ENCODE measurements at places on chromosomes 4 and X. TPM values are rescaled to one million over a fixed set of nuclear protein-coding genes. Genes with fewer than 3 reads are reported as not detected.

- no peak overlapping the region for H3K27ac ChIP-seq
- no peaks in the 10 kb centered on the region for H3K36me3 ChIP-seq
- no peaks in the 10 kb centered on the region for H3K27me3 ChIP-seq
- H3K4me3 ChIP-seq = no peak overlapping the region
- H3K4me1 ChIP-seq = no peaks in the 10 kb centered on the region
Observed at GRCh38 chr4:105944540-105944939, 49.3 kb downstream of the NPNT start.

GRCh38 chrX:96449896-96450295, 234.7 kb upstream of the DIAPH2 start:
- H3K27me3 ChIP-seq = no peaks in the 10 kb centered on the region
- no peak overlapping the region for H3K4me3 ChIP-seq
- no peaks in the 10 kb centered on the region for H3K36me3 ChIP-seq

GRCh38 chrX:47723689-47724088, 64.7 kb upstream of the UXT start:
- no peaks in the 10 kb centered on the region for H3K36me3 ChIP-seq
- H3K27me3 ChIP-seq = no peaks in the 10 kb centered on the region
- peak; percentile 0 for DNase-seq
- H3K27ac ChIP-seq = no peak overlapping the region
- no peak overlapping the region for H3K4me3 ChIP-seq

DNA sequence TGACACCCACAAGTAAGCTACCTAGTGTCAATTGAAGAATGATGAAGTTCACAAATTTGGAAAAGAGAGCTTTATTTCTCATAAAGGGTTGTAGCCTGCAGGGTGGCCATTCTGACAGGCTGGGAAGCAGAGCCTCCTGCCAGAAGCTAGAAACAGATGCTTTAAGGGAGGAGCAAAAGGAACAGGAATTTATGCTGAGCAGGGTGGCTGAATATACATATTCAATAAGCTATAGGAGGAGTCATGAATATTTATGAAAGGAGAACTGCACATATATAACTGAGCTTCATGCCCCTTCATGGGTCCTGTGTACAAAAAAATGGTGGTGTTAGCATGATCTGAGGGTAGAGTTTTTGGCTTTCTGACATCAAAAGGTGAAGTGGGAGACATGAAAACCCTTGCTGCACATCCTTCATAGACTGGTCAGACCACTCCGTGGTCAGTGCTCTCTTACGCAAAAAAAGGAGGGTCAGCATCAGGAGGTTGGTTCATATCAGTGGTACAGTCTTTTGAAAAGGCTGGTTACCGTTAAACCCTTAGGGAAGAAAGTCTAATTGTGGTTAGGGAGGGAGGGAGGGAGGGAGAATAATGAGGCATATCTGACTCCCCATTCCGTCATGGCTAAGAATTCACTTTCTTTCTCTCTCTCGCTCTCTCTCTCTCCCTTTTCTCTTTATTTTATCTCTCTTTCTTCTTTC, 121.4 kb downstream of the LUZP4 start:
- H3K27me3 ChIP-seq = no peaks in the 10 kb centered on the region
- DNase-seq = no peak
- no peak overlapping the region for H3K4me3 ChIP-seq
- no peaks in the 10 kb centered on the region for H3K4me1 ChIP-seq
- no peak overlapping the region for H3K27ac ChIP-seq

GRCh38 chr4:147513091-147513490, 32.2 kb downstream of the EDNRA start:
- no peak overlapping the region for H3K4me3 ChIP-seq
- H3K4me1 ChIP-seq = no peaks in the 10 kb centered on the region
- no peaks in the 10 kb centered on the region for H3K36me3 ChIP-seq

- no peaks in the 10 kb centered on the region for H3K4me1 ChIP-seq
- no peaks in the 10 kb centered on the region for H3K27me3 ChIP-seq
- no peak overlapping the region for H3K27ac ChIP-seq
- no peaks in the 10 kb centered on the region for H3K36me3 ChIP-seq
Observed at GRCh38 chr4:175531405-175532091, 280.5 kb downstream of the GPM6A start.

DNA sequence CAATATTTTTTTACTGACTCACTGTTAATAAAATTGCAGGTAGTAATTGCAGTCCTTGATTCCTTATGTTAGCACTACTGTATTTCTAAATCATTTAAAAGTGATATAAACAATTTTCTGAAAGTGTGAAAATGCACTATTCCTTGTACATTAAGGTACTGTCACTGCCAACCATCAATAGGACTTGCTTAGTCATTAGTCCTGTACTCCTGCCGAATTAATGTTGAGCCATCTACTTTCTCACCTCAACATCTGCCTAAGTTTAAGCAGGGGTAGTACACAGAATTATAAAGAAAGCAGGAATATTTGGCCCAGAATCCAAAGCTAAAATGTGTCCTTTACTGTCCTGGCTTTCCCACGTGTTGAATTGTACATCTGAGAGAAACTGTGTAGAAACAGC, 87.0 kb upstream of the TRPC3 start:
- no peak overlapping the region for H3K4me3 ChIP-seq
- H3K4me1 ChIP-seq = no peaks in the 10 kb centered on the region
- no peaks in the 10 kb centered on the region for H3K36me3 ChIP-seq
- H3K27me3 ChIP-seq = no peaks in the 10 kb centered on the region

- no peak for DNase-seq
- H3K27me3 ChIP-seq = no peaks in the 10 kb centered on the region
- H3K4me3 ChIP-seq = no peak overlapping the region
- no peaks in the 10 kb centered on the region for H3K36me3 ChIP-seq
Observed at GRCh38 chr4:158065176-158065575, 107.6 kb downstream of the GASK1B start.

DNA sequence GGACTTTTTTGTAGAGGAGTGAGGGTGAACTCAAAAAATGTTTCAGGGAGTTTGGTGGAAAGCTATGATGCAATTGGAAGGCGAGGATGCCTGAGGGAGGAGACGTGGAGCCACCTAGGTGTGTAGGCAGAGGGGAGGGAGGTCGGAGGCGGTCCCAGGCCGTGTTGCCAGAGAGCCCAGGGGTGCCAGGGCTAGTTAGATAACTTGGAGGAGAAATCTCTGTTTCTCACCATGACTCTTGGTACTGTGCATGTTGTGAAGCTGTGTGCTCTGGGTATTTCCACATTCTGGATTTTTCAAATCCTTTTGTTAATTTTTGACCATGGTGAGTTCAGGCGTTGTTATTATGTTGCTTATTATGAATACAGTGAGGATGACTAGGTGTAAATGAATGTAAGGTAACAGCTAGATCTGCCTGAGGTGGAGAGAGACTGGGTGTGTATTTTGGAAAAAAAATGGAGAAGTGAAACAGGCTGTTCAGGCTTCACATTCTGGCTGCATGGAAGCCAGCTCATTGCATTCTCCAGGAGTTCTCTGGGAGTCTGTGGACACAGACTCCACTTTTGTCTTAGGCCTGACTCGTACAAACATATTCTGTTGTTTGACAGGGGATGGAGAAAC, 4.5 kb downstream of the RAB9A start:
- no peak for DNase-seq
- no peaks in the 10 kb centered on the region for H3K36me3 ChIP-seq
- peaks cover 5% of the 10 kb centered on the region for H3K4me1 ChIP-seq
- no peak overlapping the region for H3K4me3 ChIP-seq
- H3K27me3 ChIP-seq = no peaks in the 10 kb centered on the region

- peak overlapping the region; percentile 86 for H3K27ac ChIP-seq
- no peak for DNase-seq
- H3K4me1 ChIP-seq = peaks cover 93% of the 10 kb centered on the region
- H3K27me3 ChIP-seq = no peaks in the 10 kb centered on the region
Observed at GRCh38 chrX:1466232-1466661, 13.5 kb upstream of the ASMTL start.

GRCh38 chr4:7699031-7699430, 240.6 kb downstream of the AFAP1 start:
- peaks cover 3% of the 10 kb centered on the region for H3K4me1 ChIP-seq
- no peak for DNase-seq
- H3K4me3 ChIP-seq = no peak overlapping the region
- no peaks in the 10 kb centered on the region for H3K36me3 ChIP-seq
- H3K27ac ChIP-seq = no peak overlapping the region
- peaks cover 35% of the 10 kb centered on the region for H3K27me3 ChIP-seq

DNA sequence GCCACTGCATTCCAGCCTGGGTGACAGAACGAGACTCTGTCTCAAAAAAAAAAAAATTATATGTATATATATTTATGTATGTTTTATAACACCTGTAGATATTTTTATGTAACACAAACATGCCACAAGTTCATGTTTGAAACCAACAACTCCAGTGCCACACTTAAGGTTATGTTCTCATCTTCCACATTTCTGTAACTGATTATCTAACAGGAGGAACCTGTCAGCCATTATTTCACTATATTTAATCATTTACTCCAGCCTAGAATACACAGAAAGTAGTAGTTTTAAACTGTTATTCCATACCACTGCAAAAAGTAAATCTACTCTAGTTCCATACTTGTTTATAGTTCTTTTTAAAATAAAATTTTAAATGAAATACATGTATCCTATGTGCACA, 32.3 kb downstream of the MCUB start:
- peaks cover 10% of the 10 kb centered on the region for H3K4me1 ChIP-seq
- no peak overlapping the region for H3K27ac ChIP-seq
- no peak overlapping the region for H3K4me3 ChIP-seq
- H3K27me3 ChIP-seq = no peaks in the 10 kb centered on the region
- DNase-seq = no peak
- no peaks in the 10 kb centered on the region for H3K36me3 ChIP-seq

DNA sequence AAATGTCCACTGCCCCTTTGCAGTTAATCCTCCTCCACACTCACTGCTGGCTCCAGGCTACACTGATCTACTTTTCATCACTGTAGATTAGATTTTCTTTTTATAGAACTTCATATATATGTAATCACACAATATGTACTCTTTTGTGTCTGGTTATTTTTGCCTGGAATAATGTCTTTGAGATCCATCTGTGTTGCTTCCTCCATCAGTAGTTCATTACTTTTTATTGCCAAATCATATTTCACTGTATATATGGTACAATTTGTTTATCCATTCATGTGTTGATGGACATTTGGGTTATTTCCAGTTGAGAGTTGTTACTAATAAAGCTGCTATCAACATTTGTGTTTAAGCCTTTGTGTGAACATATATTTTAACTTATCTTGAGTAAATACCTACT, 126.4 kb upstream of the SMIM10 start:
- H3K4me3 ChIP-seq = no peak overlapping the region
- no peaks in the 10 kb centered on the region for H3K36me3 ChIP-seq
- H3K4me1 ChIP-seq = no peaks in the 10 kb centered on the region
- H3K27me3 ChIP-seq = no peaks in the 10 kb centered on the region

DNA sequence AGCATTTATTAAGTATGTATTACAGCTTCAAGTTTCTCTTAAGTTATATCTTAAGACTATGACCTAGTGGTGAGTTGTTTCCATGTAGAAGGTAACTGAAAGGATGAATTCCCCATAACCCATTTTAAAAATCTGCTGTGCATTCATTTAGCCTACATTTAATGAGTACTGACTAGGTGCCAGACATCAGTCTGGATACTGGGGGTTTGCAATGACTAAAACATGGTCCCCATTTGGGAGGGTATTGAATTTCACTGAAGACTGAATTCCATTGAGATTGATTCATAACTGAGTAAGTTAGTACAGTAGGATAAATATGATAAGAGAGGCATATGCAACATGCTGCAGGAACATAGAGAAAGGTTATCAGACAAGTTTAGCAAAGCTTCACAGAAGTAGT, 241.5 kb downstream of the FRAS1 start:
- no peaks in the 10 kb centered on the region for H3K4me1 ChIP-seq
- no peak for DNase-seq
- H3K27ac ChIP-seq = no peak overlapping the region
- H3K27me3 ChIP-seq = peaks cover 5% of the 10 kb centered on the region

GRCh38 chrX:11899091-11899490, 141.1 kb downstream of the MSL3 start:
- no peak overlapping the region for H3K27ac ChIP-seq
- no peak for DNase-seq
- H3K36me3 ChIP-seq = no peaks in the 10 kb centered on the region
- H3K4me1 ChIP-seq = no peaks in the 10 kb centered on the region
- H3K27me3 ChIP-seq = no peaks in the 10 kb centered on the region
- no peak overlapping the region for H3K4me3 ChIP-seq

DNA sequence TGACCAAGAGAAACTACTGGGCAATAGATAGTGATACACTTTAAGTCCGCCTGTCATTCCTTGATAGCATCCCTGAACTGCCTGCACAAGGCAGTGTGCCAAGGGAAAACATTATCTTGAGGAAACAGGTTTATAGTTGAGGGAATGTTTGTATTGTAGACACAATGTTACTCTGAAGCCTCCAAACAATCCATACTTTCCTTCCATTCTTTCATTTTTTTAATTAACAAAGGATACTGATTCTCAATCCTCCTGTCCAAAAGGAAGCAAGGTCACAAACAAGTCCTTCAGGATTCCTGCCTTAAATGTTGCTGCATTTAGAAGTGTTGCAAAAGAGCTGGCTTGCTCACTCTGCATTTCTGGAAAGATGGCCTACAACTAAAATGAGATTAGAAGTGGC, 61.7 kb upstream of the PRSS48 start:
- DNase-seq = no peak
- H3K27ac ChIP-seq = no peak overlapping the region
- no peak overlapping the region for H3K4me3 ChIP-seq
- H3K4me1 ChIP-seq = no peaks in the 10 kb centered on the region

DNA sequence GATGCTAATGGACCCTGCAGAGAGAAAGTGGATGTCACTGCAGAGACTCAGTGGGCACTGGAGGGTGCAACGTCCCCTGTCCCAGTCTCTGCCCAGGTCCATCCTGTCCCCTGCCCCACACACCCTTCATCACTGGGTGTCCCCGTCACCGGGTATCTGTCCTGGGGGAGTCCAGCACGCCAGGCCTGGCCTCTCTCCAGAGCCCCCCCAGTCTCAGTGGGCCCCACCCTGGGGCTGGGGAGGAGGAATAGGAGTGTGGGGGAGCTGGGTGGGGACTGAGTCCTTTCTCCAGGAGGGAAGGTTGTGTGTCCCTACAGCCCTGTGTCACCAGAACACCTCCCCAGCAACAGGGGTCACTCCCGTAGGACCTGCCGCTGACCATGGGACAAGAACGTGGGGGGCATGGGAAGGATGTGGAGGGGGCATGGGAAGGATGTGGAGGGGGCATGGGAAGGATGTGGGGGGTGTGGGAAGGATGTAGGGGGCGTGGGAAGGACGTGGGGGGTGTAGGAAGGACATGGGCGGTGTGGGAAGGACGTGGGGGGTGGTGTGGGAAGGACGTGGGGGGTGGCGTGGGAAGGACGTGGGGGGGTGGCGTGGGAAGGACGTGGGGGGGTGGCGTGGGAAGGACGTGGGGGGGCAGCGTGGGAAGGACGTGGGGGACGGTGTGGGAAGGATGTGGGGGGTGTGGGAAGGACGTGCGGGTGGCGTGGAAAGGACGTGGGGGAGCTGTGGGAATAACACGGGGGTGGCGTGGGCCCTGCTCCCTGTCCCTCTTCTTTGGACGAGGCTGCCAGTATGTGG, 21.0 kb upstream of the SPON2 start:
- H3K36me3 ChIP-seq = peaks cover 18% of the 10 kb centered on the region
- no peaks in the 10 kb centered on the region for H3K27me3 ChIP-seq
- no peaks in the 10 kb centered on the region for H3K4me1 ChIP-seq
- H3K27ac ChIP-seq = no peak overlapping the region
- H3K4me3 ChIP-seq = no peak overlapping the region

The FAM9C gene
- not detected for total RNA-seq

The ZFP42 gene
- total RNA-seq = not detected

The TMEM150C gene
- not detected for total RNA-seq

The FGF5 gene
- total RNA-seq = 0.07 TPM

The CXXC4 gene
- total RNA-seq = 0.09 TPM

The CENPVL3 gene
- not detected for total RNA-seq

The CCNA2 gene
- 0.72 TPM for total RNA-seq

The IQSEC2 gene
- total RNA-seq = 1.2 TPM

The HTRA3 gene
- total RNA-seq = 0.26 TPM

The STK32B gene
- total RNA-seq = not detected

The RAB40A gene
- total RNA-seq = not detected

The ATP8A1 gene
- total RNA-seq = 72.1 TPM

Measured in T-cell (primary cell).